ENCODE measurements at places on chromosomes 3 and 15.

DNA sequence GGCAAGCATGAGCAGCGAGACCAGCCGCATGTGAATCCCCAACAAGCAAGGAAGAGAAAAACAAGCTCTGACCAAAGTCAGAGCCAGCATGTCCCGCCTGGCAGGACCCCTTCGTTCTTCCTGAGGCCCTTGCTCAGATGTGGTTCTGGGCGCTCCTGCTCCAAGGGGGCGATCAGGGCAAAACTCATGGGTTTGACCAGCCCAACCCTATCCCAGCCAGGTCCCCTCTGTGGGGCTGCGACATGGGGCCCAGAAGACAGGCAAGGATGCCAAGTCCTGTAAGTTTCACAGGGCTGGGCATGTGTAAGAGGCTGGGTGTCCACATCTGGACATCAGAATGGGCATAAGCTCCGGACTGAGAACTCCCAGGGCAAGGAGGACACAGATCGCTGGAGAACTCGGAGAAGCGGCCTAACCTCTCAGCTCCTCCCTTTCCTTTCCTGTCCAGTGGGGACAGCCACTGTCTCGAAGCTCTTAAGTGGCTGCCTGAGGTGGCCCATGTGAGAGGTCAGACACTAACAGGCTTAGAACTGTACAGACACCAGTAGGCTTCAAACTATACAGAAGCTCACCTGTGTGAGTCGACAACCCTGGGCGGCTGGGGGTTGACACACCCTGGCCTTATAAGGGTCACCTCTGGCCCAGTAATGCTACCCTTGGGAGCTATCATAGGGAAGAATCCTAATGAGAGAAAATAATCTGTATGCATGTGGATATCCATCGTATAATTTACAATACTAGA lies 48.9 kb downstream of the XXYLT1 start:
- no peak for DNase-seq
- H3K4me3 ChIP-seq: no peak overlapping the region
- no peaks in the 10 kb centered on the region for H3K36me3 ChIP-seq
- H3K27ac ChIP-seq: no peak overlapping the region
- H3K27me3 ChIP-seq: no peaks in the 10 kb centered on the region

DNA sequence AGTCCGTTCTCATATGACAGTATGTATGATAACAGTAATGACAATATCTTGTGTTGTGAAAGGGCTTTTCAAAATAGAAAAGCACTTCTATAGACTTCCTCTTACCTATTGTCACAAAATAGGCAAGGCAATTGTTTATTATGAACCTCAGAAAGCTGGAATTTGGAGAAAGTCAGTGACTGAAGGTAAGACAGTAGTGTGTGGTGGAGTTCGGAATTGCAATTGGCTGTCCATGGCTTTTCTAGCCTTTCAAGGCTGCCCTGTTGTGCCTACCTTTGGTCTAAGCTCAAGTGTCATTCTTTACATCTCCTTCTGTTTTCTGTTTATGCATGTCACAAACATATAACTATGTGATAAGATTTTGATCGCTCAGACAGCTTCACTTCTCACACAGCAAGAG lies 219.3 kb upstream of the NR2E3 start:
- H3K4me1 ChIP-seq: no peaks in the 10 kb centered on the region
- H3K27me3 ChIP-seq: no peaks in the 10 kb centered on the region
- no peaks in the 10 kb centered on the region for H3K36me3 ChIP-seq
- no peak overlapping the region for H3K4me3 ChIP-seq
- H3K27ac ChIP-seq: no peak overlapping the region
- DNase-seq: no peak

GRCh38 chr3:190595807-190596206 lies 81.9 kb downstream of the IL1RAP start:
- no peak for DNase-seq
- no peaks in the 10 kb centered on the region for H3K36me3 ChIP-seq
- H3K27me3 ChIP-seq: no peaks in the 10 kb centered on the region
- no peak overlapping the region for H3K4me3 ChIP-seq
- no peak overlapping the region for H3K27ac ChIP-seq
- H3K4me1 ChIP-seq: no peaks in the 10 kb centered on the region

GRCh38 chr15:99473981-99474906 lies 91.5 kb upstream of the MEF2A start:
- no peaks in the 10 kb centered on the region for H3K27me3 ChIP-seq
- no peak overlapping the region for H3K27ac ChIP-seq
- no peak for DNase-seq
- H3K36me3 ChIP-seq: no peaks in the 10 kb centered on the region
- no peak overlapping the region for H3K4me3 ChIP-seq

- no peaks in the 10 kb centered on the region for H3K27me3 ChIP-seq
- H3K27ac ChIP-seq: no peak overlapping the region
- no peaks in the 10 kb centered on the region for H3K36me3 ChIP-seq
- H3K4me3 ChIP-seq: no peak overlapping the region
Measured at GRCh38 chr3:140530131-140530530, 147.7 kb upstream of the TRIM42 start.
